ENCODE measurements at places on chromosomes 6 and 20.

DNA sequence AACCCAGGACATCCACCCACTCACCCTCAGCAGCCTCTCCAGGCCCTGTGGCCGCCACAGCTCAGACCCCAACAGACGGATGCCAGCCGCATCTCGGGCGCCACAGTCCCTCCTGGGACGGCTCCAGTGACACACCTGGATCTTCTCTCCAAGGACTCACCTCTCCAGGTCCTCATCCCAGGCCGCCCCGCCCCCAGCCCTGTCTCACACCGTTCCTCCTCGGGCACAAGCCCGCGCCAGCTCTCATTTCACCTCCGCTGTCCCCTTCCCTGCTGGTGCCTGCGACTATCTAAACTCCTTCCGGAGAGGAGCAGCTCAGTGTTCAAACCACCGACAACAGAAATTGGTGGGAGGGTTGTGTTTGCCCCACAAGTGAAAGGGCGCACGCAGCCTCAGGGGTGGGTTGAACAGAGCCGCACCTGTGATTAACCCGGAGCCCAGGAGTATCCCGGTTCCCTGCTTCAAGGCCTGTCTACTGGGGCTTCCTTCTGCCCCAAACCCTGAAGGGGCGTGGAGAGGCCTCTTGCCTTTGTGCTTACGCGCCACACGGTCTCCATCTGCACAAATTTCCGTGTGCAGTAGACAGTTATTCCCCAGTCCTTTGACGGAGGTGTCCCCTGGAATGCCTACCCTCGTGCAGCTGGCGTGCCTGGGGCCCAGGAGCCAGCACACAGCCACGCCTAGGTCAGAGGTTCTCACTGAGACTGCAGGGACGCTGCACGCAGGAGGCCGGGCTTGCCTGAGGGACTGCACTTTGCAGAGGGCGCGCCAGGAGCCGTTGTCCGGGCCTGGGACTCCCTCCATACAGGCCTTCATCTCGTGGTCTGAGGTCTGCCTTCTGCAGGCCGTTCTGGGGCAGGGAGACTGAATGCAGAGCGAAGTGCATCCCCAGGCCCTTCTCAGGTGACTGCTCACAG is 232.7 kb downstream of the DLL1 start:
- peaks cover 6% of the 10 kb centered on the region for H3K27me3 ChIP-seq
- no peaks in the 10 kb centered on the region for H3K36me3 ChIP-seq
- no peak for DNase-seq
- no peak overlapping the region for H3K27ac ChIP-seq

DNA sequence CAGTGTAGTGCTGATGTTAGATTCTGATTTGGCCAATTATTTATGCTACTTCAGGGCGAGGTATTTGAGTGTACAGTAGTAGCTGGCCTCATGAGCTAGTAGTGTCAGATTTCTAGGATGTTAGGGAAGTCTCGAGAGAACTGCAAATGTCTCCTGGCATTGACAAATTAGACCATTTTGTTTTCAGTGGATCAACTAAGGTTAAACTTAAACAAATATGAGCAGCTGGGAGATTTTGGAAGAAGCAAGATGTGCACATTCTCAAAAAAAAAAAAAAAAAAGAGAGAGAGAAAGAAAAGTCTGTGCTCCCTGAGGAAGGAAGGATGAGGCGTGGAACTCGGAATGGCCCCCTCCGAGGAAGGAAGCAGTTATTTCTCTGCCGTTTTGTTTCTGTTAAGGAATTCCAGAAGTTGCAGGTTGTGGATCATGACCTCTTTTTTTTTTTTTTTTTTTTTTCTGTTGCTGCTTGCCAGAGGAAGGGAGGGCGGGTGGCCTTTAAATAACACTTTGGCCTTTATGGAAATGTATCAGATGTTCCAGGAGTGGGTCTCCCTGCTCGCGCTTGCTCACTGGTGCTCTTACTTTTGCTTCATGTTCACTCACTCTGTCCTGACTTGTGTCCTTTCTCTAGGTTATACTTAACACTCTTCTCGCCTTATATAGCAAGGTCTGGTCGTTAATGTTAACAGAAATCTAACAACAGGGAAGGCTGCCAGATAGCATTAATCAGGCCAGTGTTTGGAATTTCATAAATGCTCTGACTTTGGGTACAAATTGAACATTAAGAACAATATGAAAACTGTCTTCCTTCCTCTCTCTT is 124.4 kb downstream of the TCP11 start:
- peaks cover 11% of the 10 kb centered on the region for H3K36me3 ChIP-seq
- no peak overlapping the region for H3K4me3 ChIP-seq
- H3K27ac ChIP-seq = no peak overlapping the region
- H3K4me1 ChIP-seq = peaks cover 7% of the 10 kb centered on the region
- no peaks in the 10 kb centered on the region for H3K27me3 ChIP-seq

GRCh38 chr20:42067174-42067573 is 449.0 kb upstream of the CHD6 start:
- H3K36me3 ChIP-seq = no peaks in the 10 kb centered on the region
- no peak for DNase-seq
- H3K4me1 ChIP-seq = no peaks in the 10 kb centered on the region
- H3K27me3 ChIP-seq = no peaks in the 10 kb centered on the region
- no peak overlapping the region for H3K27ac ChIP-seq
- H3K4me3 ChIP-seq = no peak overlapping the region

DNA sequence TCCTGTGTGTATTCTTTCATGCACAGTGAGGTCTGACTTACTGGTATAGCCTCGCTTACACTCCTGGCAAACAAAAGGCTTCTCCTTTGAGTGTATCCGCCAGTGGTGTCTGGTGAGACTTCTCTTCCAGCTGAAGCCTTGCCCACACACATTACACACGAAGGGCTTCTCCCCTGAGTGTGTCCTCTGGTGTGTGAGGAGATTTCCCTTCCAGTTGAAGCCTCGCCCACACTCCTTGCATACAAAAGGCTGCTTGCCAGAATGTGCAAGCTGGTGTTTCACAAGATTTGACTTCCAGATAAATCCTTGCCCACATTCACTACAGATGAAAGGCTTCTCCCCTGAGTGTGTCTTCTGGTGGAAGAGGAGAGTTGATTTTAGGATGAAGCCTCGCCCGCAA is 21.5 kb downstream of the ZNF337 start:
- H3K27me3 ChIP-seq = no peaks in the 10 kb centered on the region
- H3K27ac ChIP-seq = no peak overlapping the region
- H3K36me3 ChIP-seq = peaks cover 40% of the 10 kb centered on the region
- H3K4me3 ChIP-seq = no peak overlapping the region
- no peak for DNase-seq

All from K562 (cell line).